ENCODE measurements at places on chromosomes 12 and 14. TPM values are rescaled to one million over a fixed set of nuclear protein-coding genes. Genes with fewer than 3 reads are reported as not detected.

CCDC198 gene
- 0.25 TPM for total RNA-seq

TUNAR gene
- not detected for total RNA-seq

STYK1 gene
- total RNA-seq: not detected

MIP gene
- total RNA-seq: not detected

DNA sequence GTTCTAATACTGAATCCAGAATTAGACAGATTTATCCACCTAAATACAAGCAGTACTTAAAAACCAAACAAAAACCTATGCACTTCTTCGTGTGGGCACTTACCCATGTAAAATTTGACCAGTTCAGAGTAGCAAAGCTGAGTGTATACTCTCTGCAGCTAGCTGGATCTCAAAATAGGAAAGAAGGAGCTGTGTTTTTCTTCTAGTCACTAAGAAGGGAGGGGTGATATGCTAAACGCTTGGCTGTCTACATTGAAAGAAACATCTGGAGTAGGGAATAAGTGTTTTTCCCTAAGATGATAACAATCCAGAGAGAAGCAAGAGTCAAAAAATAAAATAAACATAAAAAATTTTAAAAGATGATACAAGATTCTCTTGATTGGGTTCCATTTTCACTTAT, 20.0 kb downstream of the RBMS2 start:
- no peak for DNase-seq

- peak; percentile 11 for DNase-seq
Observed at GRCh38 chr12:107130830-107131611, 37.7 kb upstream of the CRY1 start.

- DNase-seq: no peak
Observed at GRCh38 chr12:100795174-100795799, 711 bp downstream of the ANO4 start.

DNA sequence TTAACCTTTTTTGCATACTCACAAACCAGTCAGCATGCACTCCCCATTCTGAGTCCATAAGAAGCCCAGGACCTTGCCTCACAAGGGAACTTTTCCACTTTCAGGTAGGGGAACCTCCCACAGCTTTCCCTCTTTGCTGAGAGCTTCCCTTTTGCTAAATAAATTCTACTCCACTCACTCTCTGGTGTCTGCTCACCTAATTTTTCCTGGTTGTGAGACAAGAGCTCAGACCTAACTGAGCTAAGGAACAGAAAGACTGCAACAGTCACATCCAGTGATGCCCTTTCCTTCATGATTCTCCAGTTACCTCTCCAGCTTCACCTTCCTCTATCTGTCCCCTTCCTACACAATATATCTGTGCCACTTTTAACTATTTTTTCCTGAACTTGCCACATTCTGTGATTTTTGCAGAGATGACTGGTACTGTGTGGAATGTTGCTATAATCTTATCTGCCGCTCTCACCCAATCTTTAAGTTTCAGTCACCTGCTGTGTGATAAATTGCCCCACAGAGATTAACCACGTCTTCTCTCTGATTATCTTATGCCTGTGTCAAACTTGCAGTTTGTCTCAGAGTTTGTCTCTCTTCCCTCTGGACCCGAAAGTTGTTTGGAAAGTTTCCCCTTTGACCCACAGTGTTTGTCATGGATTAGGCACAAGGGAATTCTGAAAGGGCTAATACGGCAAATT, 737.1 kb upstream of the FLRT2 start:
- DNase-seq: no peak

DNA sequence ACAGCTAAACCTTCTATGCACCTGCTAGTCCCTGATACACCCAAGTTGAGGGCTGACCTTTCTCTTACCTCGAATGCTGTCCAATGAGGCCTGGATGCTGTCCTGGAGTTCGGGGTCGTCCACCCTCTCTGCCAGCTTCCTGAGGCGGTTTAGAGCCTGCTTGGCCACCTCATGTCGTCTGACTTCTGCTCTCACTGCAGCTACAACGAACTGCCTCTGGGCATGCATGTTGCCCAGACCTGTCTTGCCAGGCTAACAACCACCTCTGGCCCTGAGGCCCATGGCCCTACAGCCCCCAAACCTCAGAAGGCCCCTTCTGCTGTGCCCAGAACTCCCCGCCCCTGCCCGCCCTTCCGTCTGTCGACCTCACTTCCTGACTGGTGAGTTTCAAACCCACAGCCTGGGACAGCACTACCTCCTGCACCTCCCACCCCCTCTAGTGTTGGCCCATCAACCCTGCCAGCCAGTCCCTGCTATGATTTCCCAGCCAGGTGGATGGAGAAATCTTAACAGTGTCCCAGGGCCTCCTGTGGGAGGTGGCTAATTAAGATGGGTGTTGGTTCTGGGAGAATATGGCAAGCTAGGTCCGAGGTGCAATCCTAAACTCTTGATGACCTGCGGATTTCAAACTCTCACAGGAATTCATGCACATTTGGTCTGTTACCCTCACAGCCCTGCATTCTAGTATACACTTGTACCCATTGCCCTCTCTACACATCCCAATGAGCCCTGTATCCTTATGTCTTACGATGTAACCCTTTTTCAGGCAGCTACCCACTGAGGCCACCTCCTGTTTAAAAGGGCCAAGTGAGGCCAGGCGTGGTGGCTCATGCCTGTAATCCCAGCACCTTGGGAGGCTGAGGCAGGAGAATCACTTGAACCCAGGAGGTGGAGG, 2.7 kb upstream of the TSPAN31 start:
- peak; percentile 89 for DNase-seq

- no peak for DNase-seq
Observed at GRCh38 chr14:96274543-96274942, 18.5 kb downstream of the BDKRB1 start.

DNA sequence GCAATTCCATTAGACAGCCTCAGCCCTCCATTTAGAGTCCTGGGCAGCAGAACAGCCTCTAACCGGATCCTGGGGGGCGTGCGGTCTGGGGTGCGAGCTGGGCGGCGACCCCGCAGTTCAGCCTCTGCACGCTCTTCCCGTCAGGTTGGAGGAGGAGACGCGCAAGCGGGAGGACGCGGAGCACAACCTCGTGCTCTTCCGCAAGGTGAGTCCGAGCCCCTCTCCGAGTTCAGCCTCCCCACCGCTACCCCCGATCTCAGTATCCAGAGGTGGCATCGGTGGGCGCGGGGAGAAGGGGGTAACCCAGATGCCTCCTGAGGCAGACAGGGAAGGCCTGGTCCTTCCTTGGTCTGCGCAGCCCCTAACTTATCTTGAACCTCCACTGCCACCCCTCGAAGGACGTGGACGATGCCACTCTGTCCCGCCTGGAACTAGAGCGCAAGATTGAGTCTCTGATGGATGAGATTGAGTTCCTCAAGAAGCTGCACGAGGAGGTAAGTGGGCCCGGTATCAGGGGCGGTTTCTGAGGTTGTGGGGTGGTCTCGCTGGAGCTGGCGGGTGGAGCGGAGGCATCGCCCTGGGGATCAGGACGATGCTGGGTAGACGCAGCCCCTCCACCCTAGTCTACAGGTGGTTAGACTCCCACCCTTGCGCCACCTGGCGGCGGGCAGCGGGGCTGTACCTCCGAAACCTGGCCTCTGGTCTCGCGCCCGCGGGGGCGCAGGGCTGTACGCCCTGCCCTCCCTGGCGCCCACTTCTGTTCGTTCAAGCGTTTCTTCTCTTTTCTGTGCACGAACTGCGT, 1.3 kb downstream of the PRPH start:
- DNase-seq: no peak

Measured in SJCRH30 (cell line).